ENCODE measurements at places on chromosomes 3 and 15.
A peak's percentile ranks its signal among the peaks of the same experiment; 100 is the strongest.

GRCh38 chr3:57464801-57465200 lies 79.3 kb downstream of the DNAH12 start:
- no peak for DNase-seq

DNA sequence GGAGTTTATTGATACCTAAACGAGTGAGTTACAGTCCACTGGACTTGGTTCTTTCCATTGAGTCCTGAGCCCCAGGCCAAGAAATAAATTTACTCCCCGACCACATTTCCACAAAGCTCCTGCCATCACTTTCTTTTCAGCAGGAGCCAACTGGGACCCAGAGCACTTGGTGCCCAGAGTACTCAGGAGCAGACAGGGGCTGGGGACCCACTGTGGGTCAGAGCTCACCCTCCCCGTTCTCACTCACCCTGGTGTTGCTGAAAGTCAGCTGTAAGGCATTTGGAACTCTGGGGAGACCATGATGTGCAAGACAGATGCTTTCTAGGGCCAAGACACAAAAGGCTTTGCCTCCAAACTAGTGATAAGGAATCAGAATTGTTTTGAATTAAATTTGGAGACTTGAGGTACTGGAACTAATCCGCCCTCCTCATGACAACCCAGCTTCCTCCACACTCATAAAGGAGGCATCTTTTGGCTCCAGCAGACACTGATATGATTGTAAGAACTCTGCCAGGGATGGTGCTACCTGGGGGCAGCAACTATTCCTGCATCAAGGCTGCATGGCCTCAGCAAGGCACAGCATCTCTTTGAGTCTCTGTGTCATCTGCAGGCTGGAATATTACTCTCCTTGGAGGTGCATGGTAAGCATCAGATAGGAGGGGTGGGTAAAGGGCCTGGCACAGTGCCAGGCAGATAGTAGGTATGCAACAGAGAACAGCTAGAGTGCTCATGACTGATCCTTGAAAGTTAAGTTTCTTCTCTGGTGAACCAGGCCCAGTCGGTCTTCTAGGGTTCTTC lies 7.3 kb upstream of the CAMK1 start:
- DNase-seq, result no peak

- DNase-seq, result no peak
Observed at GRCh38 chr3:154799800-154800199, 280.3 kb upstream of the MME start.

DNA sequence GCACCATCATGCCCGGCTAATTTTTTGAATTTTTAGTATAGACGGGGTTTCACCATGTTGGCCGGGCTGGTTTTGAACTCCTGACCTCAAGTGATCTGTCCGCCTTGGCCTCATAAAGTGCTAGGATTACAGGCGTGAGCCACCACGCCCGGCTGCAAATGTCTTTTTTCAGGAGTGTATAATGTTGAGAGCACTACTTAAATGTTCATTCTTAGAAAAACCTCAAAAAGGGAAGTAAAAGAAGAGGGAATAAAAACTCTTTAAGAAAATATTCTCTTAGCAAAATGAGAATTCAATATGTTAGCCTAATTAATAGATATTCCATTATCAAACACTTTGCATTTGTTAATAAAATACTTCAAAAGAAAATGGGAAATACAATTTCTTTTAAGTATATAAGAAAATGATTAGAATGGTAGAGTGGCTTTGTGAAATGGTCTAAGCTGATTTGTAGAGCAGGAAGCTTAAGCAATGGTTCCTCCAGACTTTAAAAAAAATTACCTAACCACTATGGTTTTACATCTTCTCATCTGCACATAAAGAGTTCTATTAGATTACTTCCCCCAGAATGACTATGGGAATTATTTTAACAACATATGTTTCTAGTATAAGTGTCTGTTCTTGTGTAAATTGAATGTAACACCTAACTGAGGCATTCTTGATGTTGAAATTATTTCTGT lies 226.7 kb upstream of the ALCAM start:
- DNase-seq, result no peak

- no peak for DNase-seq
Observed at GRCh38 chr3:123289391-123290106, 87.8 kb downstream of the SEC22A start.

GRCh38 chr3:69092030-69092516 lies 7.3 kb downstream of the ARL6IP5 start:
- DNase-seq, result peak; percentile 96

DNA sequence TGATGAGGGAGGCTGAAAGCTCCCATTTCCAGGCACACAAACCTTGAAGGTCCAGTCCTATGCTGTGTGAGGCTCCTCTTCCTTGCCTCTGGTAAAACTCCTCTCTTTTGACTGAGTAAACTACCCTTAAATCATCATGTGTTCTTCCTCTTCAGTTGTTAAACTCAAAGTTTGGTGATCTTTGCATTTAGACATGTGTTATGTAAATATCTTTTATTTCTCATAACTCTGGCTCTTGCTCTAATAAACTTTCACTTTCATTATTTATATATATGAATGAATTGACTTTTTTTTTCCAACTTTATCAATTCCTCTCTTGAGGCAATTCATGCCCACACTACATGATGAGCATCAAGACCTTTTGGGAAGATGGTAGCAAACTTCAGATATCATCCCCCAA lies 26.6 kb downstream of the SUCNR1 start:
- DNase-seq, result no peak

GRCh38 chr3:136512381-136512780 lies 239.8 kb downstream of the STAG1 start:
- DNase-seq, result no peak

GRCh38 chr15:85406916-85407315 lies 26.5 kb downstream of the AKAP13 start:
- no peak for DNase-seq

DNA sequence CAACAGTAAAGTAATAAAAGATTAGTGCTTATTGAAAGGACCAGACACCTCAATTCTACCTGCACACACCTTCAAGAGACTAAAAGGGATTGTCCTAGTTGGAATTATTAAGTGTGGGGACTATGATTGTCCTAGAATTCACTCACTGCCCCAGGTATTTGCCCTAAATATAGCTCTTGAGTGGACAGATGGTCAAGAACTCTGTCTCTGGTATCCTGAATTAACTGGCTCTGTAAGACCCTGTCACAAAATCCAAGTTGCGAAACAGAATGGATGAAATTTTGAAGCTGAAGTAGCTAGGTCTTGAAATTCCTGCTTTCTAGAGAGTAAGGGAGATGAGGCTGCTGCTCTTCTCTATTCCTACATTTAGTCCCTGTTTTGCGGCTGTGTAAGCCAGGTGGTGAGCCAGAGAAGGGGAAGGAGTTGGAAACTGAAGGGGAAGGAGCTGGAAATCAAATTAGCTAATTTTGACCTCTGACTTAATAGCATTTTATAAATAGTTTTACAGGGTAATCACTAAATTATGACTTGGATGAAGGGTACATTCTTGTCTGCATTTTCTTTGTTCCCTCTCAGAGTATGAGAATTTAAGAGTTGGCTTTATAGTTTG lies 34.5 kb downstream of the KBTBD12 start:
- DNase-seq, result no peak

DNA sequence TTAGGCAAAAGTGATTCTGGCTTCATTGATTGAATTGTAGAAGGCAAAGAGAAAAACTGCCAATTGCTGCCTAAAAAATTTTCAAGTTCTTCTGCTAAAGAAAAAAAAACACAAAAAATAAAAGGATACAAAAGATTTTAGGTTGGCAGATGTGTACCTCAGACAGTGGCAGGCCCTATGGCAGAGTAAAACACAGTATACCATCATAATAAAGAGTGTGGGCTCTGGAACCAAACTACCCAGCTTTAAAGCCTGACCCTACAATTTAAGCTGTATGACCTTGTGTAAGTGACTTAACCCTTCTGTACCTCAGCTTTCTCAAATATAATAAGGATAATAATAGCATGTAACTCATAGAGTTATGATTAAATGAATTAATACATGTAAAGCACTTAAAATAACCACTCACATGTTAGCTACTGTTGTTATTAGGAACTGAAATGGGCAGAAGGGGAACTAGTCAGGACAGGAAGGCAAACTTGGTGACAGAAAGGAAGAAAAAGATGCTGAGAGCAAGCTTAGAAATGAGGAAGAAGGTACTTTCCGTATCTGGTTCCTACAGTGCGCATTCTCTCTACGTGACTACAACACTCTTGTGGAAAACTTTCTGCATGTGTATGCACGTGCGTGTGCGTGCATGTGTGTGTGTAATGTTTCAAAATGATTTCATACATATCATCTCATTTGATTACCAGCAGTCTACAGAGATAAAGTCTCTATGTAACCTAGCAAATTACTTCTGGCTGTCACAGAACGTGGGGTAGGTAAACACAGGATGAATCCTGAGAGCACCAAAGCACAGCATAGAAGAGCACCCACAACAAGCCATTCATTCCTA lies 13.6 kb upstream of the GATM start:
- DNase-seq, result peak; percentile 84

Measured in pons (tissue), 1 donor.